T-helper 1 cell treated with Interleukin-12 subunit alpha and Interleukin-12 subunit beta and Interleukin-4 antibody, amounts not matched to agents 30 ng/mL and 1 ng/mL, for 36 hours (primary cell): ENCODE measurements at places on chromosomes 3 and 15. TPM values are rescaled to one million over a fixed set of nuclear protein-coding genes. Genes with fewer than 3 reads are reported as not detected.

Gene SNX22
- total RNA-seq = 0.37 and 0.51 TPM in 2 replicates

Gene GPR160
- total RNA-seq = 5.1 and 6.5 TPM in 2 replicates

Gene RYR3
- not detected in 2 replicates for total RNA-seq

Gene TUSC7
- total RNA-seq = not detected in 2 replicates

Gene SOX14
- not detected in 2 replicates for total RNA-seq

Gene CHST13
- total RNA-seq = not detected in 2 replicates
